ENCODE measurements at places on chromosomes 1 and 21.

- no peak for DNase-seq
Observed at GRCh38 chr1:161121834-161122233, 3.9 kb downstream of the NIT1 start.

DNA sequence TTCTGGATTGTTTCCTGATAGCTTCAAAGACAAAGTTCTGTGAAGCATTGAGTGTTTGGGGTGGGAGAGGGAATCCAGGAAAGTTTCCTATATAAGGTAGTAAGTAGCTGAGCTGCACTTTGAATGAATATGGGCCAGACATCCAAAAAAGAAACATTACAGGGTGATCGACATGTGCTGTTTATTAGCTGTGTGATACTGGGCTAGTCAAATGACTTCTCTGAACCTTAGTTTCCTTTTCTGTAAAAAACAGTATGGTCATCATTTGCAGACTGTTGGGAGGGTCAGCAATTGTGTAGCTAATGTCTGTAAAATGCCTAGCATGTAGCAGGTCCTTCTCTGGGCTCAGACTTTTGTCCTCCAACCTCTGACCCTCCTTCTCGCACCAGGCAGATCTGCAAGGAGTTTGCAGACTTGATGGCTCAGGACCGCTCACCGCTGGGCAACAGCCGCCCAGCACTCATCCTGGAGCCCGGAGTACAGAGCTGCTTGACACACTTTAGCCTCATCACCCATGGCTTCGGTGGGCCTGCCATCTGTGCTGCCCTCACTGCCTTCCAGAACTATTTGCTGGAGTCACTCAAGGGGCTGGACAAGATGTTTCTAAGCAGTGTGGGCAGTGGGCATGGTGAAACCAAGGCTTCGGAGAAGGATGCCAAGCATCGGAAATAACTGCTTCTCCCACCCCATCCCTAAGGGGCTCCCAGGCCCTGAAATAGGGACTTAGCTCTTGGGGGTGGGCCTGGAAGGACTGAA lies 21.1 kb downstream of the TFAP2E start:
- no peak for DNase-seq

DNA sequence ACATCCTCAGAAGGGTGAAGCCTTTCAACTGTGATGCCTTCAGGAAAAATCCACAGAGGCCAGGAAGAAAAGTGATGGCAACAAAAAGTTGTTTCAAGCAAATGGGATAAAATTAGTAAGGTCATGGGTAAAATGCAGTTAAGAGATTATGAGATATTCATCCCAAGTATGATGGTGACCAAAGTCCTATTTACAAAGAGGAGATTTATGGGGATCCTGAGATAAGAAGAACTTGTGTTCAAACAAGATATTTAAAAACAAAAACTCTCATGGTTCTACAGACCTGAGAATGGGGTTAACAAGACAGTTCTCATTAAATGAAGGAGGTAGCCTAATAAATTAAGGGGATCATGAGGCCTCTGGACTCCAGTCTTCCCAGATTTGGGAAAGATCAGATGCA lies 184.4 kb downstream of the FCRL5 start:
- no peak for DNase-seq

DNA sequence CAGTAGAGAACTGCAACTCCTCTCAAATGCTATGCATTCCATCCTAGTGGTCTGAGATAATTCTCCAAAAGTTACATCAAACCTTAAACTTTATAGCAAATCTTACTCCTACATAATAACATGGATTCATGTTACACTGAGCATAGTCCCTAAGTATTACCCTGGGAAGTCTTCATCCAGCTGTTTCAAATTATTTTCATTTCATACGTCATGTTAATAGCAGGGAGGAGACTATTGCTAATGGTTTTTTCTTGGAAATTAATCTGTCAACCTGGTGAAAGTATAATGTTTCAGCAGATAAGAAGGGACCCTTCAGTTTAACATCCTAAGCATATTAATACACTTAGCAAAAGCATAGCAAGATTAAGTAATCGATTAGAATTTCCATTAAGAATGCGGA lies 318.1 kb downstream of the USP25 start:
- no peak for DNase-seq

GRCh38 chr1:9901148-9902059 lies 8.7 kb downstream of the CTNNBIP1 start:
- no peak for DNase-seq

DNA sequence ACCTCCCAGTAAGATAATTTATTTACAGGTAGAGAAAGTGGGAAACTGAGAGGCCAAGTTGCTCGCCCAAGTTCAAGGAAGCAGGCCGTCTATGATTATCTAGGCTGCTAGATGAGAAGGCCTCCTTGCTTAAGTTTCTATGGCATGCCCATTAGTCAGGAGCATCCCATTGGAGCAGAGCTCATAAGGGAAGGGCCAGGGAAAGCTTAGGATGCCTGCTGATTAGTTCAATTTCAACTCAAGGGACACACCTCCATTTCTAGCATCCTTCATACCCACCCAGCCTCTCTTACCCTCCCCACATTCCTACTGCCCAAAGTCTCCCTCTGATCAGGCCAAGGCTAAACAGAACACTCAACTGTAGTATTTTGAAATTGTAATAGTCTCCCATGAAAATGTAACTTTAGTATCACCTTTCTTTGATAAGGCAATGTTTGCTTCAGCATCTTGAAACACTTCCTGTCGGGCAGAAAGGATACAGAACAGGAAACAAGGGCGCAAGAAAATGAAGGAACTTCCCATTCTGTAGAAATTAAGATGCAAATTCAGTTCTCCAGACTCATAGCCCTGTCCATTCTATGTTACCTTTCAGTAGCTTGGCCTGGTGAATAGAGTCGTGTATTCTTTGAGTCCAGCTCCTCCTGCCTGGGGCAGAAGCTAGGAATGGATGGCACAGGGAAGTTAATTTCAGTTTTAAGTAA lies 46.3 kb upstream of the TARBP1 start:
- DNase-seq = no peak

GRCh38 chr1:230985711-230986110 lies 6.8 kb downstream of the ARV1 start:
- no peak for DNase-seq

DNA sequence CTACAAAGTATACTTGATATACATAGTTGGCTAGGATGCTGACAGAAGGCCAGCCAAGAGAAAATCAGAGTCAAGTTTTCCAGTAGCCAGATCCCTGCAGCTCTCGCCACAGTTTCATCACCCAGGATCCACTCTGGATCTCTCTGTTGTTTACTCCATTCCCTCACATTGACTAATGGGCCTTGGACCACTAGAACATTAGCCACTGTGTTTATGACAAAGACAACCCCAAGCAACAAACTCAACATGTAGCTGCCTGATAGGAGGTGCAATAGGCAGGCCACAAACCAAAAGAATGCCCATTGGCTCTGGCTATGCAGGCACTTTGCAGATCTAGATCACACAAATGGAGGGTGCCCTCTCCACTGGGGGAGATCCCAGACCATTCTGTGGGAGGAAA lies 44.2 kb downstream of the ARHGEF11 start:
- no peak for DNase-seq

GRCh38 chr1:233627823-233628222 lies 13.9 kb downstream of the KCNK1 start:
- no peak for DNase-seq

DNA sequence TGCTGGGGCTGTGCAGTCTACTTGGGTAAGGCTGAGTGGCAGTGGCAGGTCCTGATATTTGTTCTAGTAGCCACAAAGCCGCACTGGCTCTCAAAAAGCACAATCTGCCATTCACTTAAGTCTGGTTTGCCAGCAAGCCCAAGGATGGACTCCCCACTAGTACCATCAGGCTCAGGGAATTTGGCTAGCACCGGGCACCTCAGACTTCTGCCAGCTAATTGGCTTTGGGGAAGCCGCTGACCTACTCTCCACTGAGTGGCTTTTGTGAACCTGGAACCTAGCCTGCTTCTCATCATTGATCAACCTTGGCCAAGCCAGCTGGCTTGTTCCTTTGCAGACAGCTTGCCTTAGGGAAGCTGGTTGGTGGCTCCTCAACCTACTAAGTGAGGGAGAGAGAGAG lies 83.1 kb downstream of the ESRRG start:
- DNase-seq = no peak

DNA sequence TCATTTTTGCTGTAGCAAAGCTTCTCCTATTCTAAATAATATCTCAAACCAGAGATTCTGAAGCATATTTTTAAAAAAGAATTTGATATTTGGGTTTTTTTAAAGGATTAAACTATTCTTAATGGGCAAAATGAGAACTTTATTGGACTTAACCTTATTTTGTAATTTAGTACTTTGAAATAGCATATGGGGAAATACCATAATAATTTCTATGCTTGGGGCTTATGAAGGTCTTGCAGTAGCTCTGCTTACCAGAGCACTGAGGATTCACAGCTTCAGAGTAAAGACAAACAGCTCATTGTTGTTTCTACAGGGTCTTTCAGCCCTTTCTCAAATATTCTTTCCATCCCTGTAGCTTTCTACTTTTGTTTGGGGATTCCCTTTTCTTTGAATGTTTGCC lies 111.2 kb upstream of the ZNF648 start:
- no peak for DNase-seq

DNA sequence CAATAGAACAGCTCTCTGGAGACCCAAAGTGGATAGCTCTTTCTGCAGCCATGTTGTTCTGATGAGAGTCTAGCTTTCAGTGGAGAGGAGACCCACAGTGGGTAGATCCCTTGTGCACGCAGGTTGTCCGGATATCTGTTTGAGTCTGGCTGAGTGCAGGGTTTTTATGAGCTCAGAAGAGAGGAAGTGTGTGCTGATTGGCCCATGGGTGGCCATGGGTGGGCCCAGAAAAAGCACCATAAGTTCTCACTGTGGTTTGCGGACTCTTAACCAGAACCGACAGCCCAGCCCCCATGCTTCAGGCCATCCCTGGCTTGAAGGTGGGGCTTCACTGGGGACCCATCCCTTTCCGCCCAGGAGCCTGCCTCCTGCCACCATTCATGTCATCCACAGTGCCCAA lies 17.0 kb downstream of the FAM20B start:
- DNase-seq = no peak

- no peak for DNase-seq
Observed at GRCh38 chr1:38310079-38310478, 263.5 kb upstream of the POU3F1 start.

DNA sequence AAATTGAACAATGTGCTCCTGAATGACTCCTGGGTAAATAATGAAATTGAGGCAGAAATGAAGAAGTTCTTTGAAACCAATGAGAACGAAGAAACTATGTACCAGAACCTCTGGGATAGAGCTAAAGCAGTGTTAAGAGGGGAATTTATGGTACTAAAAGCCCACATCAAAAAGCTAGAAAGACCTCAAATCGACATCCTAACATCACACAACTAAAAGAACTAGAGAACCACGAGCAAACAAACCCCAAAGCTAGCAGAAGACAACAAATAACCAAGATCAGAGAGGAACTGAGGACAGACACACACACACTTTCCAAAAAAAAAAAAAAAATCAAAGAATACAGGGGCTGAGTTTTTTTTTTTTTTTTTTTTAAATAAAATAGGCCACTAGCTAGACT lies 564.2 kb downstream of the SMYD3 start:
- no peak for DNase-seq

- peak; percentile 26 for DNase-seq
Observed at GRCh38 chr1:8395433-8395866, 77.5 kb downstream of the SLC45A1 start.

DNA sequence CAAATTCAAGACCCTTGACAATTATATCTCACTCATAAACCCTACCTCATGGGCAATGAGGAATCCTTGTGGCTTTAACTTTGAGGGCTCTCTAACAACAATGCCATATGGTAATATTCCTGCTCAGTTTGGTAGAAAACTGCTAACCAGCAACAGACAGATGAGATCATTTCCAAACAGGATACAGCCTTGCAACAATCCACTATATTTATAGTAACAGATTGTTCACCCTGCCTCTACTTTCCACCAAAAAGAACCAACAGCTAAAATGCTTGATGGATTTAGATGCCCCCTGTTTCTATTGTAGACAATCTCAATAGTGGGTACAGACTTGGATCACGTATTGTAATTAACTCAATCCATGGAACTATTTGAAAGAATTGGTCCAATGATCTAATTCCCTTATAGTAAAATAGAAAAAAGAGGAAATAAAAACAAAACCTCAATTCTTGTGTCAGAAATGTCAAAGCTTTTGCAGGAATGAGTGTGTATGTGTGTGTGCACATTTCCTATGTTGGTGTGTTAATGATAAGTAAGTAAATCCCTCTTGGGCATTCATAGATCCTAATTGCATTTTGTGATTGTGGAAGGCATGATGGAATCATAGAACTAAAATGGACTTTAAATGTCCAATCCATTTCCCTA lies 100.0 kb upstream of the EDEM3 start:
- no peak for DNase-seq

GRCh38 chr1:205907794-205908193 lies 35.5 kb downstream of the SLC26A9 start:
- no peak for DNase-seq

- no peak for DNase-seq
Observed at GRCh38 chr21:33360281-33360680, 35.5 kb downstream of the IFNAR1 start.

- DNase-seq = no peak
Observed at GRCh38 chr1:231226156-231226555, 14.9 kb upstream of the GNPAT start.

DNA sequence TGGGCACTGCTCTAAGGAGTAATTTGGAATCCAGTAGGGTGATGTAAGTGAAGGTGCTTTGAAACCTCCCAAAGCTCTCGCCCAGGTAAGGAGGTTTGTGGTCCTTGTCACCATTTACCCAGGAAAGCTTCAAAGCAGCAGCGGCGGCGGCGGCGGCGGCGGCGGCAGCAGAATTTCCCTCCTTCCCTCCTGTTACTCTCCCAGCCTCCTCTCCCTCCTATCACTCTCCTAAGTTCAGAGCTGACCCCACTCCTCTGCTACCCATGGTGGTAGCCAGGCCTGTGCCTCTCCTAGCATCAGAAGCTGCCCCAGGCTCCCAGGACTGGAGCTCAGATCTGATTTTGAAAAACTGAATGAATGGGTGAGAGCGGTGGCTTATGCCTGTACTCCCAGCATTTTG lies 60.7 kb downstream of the ACBD3 start:
- no peak for DNase-seq

DNA sequence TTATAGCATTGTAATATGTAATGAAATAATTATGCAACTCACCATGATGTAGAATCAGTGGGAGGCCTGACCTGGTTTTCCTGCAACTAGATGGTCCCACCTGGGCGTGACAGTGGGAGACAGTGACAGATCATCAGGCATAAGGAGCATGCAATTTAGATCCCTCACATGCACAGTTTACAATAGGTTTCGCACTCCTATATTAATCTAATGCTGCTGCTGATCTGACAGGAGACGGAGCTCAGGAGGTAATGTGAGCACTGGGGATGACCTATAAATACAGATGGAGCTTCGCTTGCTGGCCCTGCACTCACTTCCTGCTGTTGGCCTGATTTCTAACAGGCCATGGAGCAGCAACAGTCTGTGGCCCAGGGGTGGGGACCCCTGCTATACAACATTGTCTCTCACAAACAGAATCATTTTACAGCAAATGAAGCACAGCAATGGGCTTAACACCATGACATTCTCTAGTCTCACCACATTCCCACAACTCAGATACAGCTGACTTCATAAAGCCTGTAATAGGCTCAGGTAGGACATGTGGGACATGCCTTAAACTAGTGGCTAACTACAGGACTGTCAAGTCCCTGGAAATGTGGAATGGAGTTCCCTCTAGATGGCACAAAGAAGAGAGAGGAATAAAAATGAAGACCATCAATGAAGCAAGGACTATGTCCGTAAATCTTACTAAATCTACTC lies 40.7 kb upstream of the SLC5A9 start:
- no peak for DNase-seq

GRCh38 chr1:78214334-78214733 lies 168.6 kb downstream of the GIPC2 start:
- no peak for DNase-seq

- DNase-seq = no peak
Observed at GRCh38 chr1:30798389-30799232, 41.0 kb upstream of the LAPTM5 start.

GRCh38 chr1:159979257-159979656 lies 25.2 kb upstream of the SLAMF9 start:
- no peak for DNase-seq

All from CD4-positive, alpha-beta T cell treated with Interleukin-15 for 4 hours (primary cell).